Cardiac septum (tissue), 1 donor: ENCODE measurements at places on chromosomes 2 and 18. TPM values are rescaled to one million over a fixed set of nuclear protein-coding genes. Genes with fewer than 3 reads are reported as not detected.
A peak's percentile ranks its signal among the peaks of the same experiment; 100 is the strongest.

LYG1 gene
- total RNA-seq: 0.57 TPM

VIT gene
- total RNA-seq: 2.6 TPM

DNA sequence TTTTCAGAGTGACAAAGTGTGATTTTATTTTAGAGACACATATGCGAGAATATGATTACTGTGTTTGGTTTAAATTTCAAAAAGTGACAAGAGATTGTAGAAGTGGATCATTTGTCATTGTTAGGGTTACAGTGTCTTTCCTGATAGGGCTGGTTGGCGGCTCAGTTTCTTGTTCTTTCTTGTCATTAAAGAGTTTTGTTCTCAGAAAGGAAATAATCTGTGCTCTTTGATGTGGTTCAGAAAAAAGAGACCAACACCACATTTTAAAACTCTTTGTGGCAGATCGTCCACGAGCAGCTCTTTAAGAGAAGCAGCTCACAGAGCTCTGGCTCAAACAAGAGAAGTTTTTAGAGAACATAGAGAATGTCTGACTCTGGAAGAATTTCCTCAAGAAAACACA lies 45.6 kb upstream of the ZNF532 start:
- DNase-seq: no peak

GRCh38 chr2:191571163-191571769 lies 106.7 kb upstream of the NABP1 start:
- no peak for DNase-seq

GRCh38 chr2:68743531-68743930 lies 8.9 kb downstream of the ARHGAP25 start:
- DNase-seq: no peak

UPP2 gene
- total RNA-seq: not detected

GRCh38 chr2:63186331-63186730 lies 135.7 kb downstream of the OTX1 start:
- no peak for DNase-seq

DNA sequence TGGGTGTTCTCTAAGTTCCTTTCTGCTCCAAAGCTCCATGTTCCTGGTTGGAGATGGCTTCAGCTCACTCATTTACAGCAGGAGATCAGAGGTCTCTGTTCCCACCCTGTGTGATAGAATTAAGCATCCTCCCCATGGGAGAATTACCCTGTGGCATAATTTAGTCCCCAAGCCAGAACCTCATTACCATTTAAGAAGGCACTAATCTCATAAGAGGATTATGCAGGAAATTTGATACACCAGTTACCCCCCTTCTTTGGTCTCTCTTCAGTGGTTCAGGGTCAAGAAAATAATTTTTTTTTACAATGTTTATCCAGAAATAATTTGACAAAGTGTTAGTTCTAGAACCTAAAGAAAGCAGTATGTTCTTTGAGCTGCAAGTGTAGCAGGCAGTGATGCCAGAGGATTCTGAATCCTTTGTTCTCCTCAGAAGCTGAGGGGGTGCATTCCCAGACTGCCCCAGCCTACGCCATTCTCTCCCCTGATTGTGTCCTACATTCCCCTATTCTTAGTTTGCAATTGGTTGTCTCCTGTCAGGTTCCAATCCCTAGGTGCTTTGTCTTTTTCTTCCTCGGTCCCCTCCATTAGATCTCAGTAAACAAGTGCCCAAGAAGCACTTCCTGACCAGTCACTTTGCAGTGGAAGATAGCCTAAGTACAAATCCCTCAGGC lies 163.6 kb downstream of the PRKCE start:
- no peak for DNase-seq

DNA sequence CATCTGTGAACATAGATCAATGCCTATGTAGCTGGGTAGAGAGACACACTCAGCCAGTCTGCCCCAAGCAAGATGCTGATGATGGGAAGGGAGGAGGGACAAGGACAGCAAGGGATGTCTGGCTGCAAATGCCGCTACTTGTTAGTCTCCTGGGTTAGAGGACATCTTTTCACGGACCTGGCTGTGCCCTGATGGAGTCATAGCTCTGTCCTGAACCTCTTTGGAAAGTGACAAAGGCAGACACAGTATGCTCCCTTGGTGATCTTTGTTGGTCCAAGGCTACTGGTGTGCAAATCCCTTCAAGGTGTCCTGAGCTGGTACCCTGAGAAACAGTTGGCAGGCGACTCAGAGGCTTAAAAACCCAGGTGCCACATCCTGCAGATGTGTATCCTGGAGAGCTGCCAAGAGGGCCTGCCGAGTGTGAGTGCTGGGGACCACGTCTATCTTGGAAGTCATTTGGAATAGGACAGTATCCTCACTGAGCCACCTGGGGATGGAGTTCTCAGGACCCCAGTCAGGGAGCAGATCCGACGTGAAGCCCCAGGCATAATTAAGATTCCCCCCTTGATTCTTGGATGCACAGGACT lies 10.8 kb downstream of the FOSL2 start:
- DNase-seq: peak; percentile 57

- no peak for DNase-seq
Measured at GRCh38 chr2:173457366-173457765, 102.7 kb downstream of the CDCA7 start.

GRCh38 chr2:221468317-221468716 lies 103.8 kb downstream of the EPHA4 start:
- no peak for DNase-seq

- peak; percentile 68 for DNase-seq
Measured at GRCh38 chr2:1626271-1626681, 118.0 kb downstream of the PXDN start.

TBR1 gene
- 0.05 TPM for total RNA-seq

UGT1A8 gene
- not detected for total RNA-seq

ZNF521 gene
- total RNA-seq: 15.4 TPM

TTC39C gene
- total RNA-seq: 9.2 TPM

GRCh38 chr2:17541531-17541950 lies 1.0 kb downstream of the VSNL1 start:
- no peak for DNase-seq

DNA sequence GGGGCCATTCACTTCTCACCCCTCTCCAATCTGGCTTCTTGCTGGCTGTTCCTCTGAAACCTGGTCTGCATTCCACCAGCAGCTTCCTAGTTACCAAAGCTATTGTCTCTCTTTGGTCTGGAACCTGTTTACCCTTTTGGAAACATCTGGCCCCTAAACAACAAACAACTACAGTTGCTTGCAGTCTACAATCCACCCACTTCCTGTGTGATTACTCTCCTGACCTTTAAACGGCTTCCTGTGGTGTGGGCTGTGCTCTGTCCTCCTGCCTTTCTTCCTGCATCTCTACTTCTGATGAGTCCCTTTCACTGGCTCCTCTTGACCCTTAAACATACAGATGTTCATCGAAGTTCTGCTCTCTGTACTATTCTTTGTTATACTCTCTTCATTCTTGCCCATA lies 303.8 kb downstream of the TDRD15 start:
- no peak for DNase-seq

- no peak for DNase-seq
Measured at GRCh38 chr2:223916181-223916920, 28.8 kb downstream of the WDFY1 start.
